ENCODE measurements at places on chromosomes 2 and 18.
A peak's percentile ranks its signal among the peaks of the same experiment; 100 is the strongest.

DNA sequence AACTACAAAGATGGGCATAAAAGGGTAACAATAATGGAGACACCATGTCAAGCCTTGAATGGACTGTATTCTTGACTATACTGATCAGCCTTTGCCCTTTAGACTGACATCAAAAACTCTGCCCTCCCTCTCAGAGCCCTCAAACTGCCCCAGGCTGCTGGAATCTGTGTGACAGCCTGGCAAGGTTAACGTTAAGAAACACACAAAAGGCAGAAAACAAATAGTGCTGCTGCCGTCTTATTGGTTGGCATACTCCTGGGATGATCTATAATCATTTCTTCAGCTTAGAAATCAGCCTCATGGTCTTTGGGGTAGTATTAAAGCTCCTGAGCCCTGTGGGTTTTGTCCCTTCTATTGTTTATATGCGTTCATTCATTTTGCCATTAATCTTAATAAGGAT is 338.0 kb downstream of the DCC start:
- DNase-seq: no peak

GRCh38 chr2:177799531-177799930 is 273.0 kb downstream of the PDE11A start:
- DNase-seq: peak; percentile 6

DNA sequence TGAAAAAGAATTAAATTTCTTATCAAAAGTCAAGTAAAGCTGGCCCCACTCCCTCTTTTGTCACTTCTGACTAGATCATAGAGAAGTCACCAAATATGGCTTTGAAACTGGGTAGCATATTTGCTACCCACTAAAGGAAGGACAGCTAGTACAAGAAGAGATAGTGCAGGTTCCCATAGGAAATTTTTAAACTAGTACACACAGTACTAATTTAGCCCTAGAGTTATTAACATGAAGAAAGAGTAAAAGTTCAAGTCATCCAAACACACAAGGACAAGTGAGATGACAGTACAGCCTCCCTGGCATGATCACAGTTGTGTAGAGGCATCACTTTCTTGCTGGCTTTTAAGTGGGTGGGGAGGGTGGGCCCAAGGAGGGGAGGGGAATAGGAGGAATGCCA is 100.9 kb downstream of the IRS1 start:
- no peak for DNase-seq

DNA sequence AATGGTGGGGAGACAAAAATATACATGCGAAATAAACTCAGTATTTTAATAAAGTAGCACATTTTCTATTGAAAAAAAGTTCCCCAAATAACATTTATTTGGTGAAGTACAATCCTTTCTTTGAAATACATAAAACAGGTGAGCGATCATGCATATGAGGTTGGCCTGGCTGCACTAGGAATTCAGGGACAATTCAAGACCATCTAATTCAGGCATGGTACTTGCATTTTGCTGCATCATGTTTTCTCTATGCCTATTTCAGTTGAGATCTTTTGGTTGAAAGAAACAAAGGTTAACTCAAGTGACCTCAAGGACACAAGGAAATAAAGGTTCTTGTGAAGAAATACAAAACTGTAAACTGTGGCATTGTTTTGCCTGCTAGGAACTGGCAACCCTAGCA is 19.8 kb upstream of the TAF4B start:
- no peak for DNase-seq

GRCh38 chr2:144675731-144676130 is 155.8 kb upstream of the ZEB2 start:
- no peak for DNase-seq

GRCh38 chr2:217035967-217036366 is 176.1 kb upstream of the TNP1 start:
- DNase-seq: no peak

DNA sequence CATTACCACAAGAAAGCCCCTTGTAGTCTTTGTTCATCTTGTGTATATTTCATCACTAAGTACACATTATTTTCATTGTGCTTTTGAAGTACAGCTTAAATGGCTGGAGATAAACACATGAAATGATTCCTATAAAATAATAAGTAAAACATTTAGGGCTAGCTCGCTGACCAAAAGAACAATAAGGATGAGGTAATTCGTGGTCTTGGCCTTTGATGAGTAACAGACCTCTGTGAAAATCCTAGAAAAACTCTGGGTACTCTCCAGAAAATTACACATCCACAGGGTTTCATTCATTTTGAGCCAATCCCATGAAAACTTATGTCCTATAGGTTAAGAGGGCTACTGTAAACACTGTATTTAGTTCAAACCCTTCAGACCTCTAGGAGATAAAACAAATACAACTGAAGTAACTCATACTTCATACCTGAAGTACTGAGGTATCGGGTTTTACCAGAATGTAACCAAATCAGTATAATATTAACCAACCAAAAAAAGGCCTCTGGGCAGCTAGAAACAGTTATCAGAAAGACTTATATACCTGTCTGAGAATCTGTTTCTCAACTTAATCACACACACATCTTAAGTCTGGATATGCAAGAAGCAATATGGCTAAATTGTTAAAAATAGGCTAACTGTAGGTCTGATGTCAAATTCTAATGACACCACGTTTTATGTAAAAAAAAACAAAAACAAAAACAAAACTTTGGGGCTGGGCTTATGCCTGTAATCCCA is 31.0 kb downstream of the CFAP36 start:
- DNase-seq: no peak

GRCh38 chr2:120134263-120134662 is 88.9 kb downstream of the TMEM185B start:
- no peak for DNase-seq

GRCh38 chr2:144404586-144405314 is 115.2 kb downstream of the ZEB2 start:
- DNase-seq: no peak

DNA sequence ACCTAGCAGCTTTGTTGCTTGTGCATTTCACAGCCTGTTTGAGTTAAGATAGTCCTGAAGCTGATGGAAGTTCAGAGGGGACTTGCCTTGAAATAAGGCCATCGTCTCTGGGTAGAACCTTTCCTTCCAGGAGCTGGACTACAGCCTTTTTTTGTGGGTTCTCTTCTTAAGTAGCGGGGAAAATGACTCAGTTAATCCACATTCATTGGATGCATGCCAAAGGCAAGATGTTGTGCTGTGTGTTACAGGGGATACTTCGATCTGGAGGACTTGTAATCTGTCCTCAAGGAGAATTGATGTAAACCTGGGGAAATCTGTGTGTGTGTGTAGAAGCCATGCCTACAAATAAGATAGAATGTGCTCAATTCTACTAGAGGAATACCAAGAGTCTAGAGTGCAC is 46.8 kb downstream of the RPIA start:
- DNase-seq: no peak

- DNase-seq: no peak
Observed at GRCh38 chr2:60853531-60853930, 27.8 kb upstream of the REL start.

DNA sequence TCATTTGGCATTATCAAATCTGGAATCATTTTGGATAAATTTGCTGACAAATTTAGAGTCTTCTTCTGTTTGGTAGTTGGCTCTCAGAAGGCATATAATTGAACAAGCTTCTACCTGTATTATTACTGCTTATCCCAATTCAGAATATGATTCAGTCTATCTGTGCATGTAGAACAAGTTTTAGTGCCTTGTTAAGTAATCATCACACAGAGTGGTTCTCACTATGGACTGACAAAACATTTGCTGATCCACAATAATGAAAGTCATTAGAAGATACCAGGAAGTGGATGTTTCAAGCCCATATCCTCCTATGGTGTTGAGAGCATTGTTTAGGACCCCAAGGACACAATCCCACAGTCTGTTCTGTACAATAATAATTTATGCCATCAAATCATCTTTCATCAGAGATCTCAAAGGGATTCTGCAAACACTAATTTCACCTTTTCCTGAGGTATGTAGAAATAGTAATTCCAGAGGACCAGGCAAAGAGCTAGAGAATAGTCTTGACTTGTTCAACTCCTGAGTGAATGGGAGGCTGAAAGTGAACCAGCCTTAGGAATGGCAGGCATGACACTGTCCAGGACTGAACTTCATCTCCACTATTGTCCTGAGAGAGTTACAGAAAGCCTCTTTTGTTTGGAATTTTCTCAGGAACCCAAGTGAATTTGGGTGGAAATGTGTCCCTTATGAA is 29.6 kb upstream of the DSC1 start:
- no peak for DNase-seq

DNA sequence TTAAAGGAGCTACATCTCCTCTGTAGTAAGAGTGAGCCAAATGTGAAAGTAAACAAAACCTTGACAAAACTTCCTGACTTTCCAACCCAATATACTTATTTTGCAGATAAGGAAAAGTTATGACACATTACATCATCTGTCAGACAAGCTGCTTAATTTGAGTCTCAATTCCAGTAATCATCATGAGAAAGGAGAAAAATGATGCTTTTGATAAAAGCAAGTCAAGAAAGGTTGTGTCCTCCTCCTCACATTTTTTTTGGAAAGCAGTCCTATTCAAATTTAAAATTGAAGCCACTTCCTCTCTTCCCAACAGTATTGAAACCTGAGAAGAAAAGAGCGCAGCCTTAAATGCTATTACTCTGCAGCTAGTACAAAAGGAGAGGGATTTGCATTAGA is 519.6 kb downstream of the LRP1B start:
- no peak for DNase-seq

- peak; percentile 7 for DNase-seq
Observed at GRCh38 chr2:239500574-239501550, 100.0 kb upstream of the HDAC4 start.

DNA sequence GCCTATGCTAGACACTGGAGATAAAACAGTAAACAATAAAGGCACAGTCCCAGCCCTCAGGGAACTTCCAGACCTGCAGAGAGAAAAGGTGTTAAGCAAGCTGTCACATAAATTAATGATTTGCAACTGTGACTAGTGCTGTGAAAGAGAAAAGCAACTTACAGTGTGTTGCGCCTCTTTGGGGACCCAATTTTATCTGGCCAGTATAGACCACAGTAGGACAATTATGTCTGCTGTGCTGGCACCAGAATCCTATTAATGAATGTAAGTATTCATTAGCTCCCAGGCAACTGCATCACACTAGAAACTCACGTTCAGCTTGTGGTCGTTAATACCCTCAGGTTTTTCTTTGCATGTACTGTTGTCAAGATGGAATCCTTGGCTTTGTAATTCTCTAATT is 55.3 kb upstream of the CHST9 start:
- DNase-seq: no peak

GRCh38 chr2:65634304-65634703 is 201.9 kb upstream of the SPRED2 start:
- DNase-seq: no peak

GRCh38 chr2:19899985-19900930 is 1.5 kb downstream of the TTC32 start:
- peak; percentile 64 for DNase-seq

- DNase-seq: no peak
Observed at GRCh38 chr2:9434489-9434888, 11.0 kb downstream of the CPSF3 start.

- peak; percentile 88 for DNase-seq
Observed at GRCh38 chr18:2654928-2655177, 673 bp upstream of the SMCHD1 start.

GRCh38 chr2:231710799-231711676 is 2.7 kb downstream of the PTMA start:
- DNase-seq: peak; percentile 33

DNA sequence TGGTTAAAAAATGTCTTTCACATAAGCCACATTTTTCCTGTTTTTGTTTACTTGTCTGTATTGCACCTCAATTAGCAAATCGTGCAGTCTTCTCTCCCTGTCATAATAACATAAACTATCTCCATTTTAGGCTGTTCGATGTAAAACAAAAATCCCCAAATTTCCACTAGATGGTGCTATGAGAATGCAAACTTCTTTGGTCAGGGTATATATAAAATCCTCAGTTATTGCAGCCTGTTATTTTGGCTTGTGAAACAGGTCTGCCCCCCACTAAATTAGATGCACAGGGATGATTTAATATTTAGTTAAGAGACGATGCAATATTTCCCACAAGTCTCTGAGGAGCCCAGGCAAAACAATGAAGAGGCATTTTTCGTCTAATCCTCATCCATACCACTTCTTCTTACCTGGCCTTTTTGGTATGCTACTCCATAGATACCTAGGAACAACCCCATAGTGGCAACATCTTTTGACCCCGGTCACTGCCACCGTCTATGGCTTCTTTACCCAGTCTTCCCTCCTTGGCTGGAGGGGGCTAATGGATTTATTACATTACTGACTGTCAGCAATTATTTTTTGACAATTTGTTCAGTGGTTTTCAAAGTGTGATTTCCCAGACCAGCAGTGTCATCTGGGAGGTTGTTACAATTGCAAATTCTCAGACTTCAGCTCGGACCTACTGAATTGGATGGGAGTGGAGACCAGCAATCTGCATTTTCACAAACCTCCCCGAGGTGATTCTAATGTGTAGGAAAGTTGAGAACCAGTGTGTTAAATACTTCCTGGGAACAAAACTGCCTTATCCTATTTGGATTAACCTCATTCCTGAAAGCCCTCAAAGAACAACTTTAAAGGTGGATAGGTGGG is 117.4 kb upstream of the CWC22 start:
- DNase-seq: peak; percentile 58

DNA sequence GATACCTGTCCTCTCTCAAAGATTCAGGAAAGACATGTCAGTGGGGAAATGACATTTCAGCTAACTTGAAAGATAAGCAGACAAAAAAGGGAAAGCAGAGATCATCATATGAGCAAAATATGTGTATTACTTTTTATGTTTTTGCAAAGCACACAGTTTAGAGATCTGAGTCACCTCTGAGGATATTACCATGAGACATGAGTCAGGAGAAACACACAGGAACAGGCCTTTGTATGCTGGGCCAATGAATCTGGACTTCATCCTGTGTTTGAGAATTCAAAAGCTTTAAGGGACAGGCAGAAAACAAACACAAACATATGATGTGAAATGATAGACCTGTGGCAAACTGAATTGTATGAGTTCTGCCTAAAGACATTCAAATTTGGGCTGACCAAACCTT is 306.0 kb upstream of the EPC2 start:
- no peak for DNase-seq

DNA sequence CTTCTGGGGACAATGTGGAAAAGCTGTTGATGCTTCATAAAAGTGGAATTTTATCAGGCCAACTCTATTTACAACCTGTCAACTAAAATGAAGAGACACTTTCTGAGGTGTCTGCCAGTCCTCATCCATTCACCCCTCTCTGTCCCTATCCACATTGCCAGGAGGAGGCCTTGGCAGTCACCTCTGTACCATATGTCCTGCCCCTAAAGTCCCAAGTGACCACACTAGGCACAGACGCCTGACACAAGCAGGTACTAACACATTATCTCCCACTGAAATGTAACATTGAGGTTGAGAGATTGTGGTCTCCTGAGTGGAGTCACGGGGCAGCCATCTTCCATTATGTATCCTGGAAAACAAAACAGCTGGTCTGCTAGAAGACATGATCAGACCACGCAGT is 71.4 kb downstream of the OSBPL1A start:
- no peak for DNase-seq

GRCh38 chr2:121189011-121189410 is 96.0 kb downstream of the TFCP2L1 start:
- no peak for DNase-seq

DNA sequence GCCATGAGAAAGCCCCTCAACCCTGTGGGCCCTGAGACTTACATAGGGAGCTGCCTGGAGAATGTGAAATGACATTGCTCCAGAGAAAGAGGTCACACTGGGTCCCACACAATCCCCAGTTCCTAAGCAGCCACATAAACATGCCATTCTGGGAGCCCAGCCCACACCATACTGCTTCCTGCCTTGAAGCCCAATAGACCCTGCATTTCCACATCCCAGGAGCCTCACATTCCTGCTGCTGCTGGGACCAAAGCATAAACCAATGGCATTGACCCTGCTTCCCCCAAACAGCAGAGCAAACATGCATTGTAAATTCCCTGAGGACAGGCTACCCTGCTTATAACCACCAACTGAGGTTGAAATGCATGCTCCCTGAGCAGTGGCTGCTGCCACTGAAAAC is 1117.6 kb upstream of the SLC39A10 start:
- no peak for DNase-seq
